Dermis blood vessel endothelial cell (primary cell): ENCODE measurements at places on chromosomes 1 and 21. TPM values are rescaled to one million over a fixed set of nuclear protein-coding genes. Genes with fewer than 3 reads are reported as not detected.

- DNase-seq, result no peak
These were observed 24.2 kb upstream of the NPL start for GRCh38 chr1:182765391-182765790.

GRCh38 chr21:45583831-45584509, 41.7 kb upstream of the SLC19A1 start:
- no peak for DNase-seq

GRCh38 chr1:215292932-215293331, 210.4 kb downstream of the KCNK2 start:
- no peak for DNase-seq

DNA sequence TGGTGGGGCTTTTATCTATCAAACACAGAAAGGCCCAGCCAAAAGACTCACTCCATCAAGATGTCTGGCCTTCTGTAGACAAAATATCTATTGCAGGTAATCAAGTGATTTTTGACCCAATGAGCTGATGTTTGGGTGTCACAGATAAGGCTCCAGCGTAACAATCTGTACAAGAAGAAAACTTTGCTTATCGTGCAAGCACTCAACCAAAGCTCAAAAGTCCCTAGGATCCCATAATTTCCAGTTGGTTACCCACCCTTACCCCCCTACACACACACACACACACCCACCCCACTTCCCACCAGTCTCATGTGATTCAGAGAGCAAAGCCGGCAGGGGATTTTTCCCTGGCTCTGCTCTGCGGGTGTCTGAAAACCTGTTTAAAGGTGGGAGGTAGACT, 5.8 kb downstream of the ITPKB start:
- no peak for DNase-seq

DNA sequence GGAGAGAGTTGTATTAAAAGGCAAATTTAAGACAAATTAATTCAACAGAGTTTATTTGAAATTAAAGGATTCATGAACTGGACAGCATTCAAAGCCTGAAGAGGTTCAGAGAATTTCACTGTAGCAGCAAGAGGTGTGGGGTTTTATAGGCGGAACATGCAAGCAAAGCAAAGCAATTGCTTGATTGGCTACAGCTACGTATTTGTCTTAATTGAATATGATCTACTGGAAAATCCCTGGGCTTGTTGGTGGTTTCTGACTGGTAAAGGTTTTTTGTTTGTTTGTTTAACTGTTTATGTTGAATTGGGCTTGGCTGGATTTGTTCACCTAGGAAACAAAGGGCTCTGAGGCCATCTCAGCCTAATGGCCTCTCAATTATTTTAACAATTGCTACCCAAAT, 61.5 kb downstream of the KCNK1 start:
- DNase-seq, result no peak

DNA sequence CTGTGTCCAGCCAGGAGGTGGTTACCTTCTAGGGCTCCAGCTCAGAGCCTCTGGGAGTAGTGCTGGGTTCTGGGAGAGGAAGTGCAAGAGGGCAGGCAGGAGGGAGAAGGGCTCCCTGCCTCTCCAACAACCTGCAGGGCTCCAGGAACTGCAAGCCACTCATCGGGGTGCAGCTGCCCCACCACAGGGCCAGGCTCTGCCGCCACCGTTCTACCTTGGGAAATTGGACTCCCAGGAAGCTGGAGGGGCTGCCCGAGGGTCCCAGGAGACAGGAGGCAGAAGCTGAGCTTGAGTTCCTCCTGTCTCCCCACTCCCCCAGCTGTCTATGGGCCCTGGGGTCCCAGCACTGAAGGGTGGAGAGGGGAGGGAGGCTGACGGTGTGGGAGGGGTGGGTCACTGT, 7.4 kb upstream of the PRDM16 start:
- DNase-seq, result no peak

GRCh38 chr1:113233441-113233840, 156.9 kb upstream of the MAGI3 start:
- DNase-seq, result no peak

DNA sequence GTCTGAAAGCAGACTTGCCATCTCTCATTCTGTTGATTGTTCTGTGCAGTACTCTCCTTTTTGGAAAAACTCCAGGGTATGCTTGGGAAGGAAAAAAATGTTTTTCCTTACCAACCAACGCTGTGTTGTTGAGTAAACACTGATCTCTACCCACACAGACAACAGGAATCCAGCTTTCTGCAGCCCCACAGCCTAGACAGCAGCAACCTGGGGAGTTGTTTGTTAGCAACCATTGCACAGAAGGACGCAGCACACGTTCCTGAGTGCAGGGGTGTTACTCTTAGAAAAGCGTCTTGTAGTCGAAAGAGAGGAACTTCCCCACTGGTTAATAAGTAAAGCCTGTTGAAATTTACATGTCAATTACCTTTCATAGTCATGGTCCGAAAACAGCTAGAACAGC, 56.6 kb downstream of the SMYD2 start:
- peak; percentile 54 for DNase-seq

DNA sequence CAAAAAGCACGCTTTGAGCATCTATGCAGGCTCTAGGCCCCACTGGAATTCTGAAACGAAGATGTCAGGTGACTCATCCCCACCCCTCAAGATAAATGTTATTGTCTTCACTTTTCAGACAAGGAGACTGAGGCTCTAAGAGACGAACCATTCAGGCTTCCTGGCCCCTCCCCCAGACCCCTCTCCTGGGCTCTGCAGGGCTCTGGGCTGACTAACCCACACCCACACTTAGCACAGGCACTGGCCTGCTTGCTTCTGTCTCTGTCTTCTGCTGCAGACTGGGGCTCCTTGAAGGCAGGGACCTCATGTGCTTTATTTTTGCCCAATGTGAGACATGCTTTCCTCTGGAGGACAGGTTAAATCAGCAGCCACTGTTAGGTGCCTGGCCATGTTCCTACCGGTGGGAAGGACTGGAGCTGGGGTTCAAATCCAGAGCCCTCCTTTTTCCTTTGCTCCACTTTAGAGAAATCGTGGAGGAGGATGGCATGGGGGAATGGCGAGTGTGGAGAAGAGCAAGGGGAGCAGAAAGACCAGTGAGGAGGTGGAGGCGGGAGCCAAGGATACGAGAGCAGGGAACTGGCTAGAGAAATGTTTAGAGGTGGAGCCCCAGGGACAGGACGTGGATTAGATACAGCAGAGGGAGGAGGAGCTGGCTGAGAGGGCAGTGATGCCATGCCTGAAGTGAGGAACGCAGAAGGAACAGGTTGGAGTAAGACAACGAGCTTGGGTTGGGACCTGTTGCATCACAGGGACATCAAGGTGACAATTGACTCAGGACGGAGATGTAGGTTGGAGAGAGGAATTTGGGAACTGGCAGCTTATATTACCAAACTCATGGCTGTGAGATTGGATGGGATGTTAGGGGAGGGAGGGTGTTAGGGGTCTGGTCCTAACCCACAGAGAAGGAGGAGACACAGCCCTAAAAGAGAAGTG, 1.7 kb downstream of the TMEM125 start:
- no peak for DNase-seq

GRCh38 chr1:41566274-41566885, 81.9 kb upstream of the EDN2 start:
- DNase-seq, result no peak

- DNase-seq, result no peak
These were observed 87.1 kb upstream of the BCL10 start for GRCh38 chr1:85363521-85363920.

DNA sequence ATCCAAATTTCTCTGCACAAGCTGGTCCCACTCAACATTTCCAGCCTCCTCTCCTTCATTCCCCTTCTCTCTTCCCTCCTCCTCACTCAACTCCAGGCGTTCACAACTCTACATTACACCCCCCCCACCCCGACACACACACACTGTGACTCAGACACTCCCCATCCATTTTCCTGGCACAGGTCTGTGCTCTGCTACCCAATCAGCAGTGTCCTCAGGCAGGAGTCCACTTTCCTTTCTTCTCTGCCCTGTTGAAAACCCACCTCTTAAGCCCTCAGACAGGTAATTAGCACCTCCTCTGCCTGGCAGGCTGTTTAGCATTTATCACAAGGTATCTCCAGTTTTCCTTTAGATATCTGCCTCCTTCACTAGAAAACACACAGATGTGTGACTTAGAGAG, 8.8 kb upstream of the LMX1A start:
- no peak for DNase-seq

- DNase-seq, result no peak
These were observed 290.2 kb downstream of the SMYD3 start for GRCh38 chr1:246216906-246217305.

DNA sequence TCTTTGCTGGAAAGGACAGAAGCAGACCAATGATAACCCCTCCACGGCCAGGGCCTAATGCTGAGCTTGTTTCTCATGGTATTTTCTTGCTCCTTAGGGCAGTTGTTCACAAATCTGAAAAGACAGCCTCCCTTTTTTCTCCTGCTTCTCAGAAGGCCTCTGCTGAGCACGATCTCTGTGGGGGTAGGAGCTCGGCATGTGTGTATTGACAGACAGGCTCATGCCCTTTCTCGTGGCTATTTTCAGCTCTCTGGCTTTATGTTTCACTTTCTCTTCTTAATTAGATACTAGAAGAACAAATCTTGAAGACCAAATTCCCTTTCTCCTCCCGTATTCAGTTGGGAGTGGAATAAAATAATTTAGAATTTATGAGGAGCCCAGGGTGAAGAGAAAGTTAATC, 768 bp upstream of the RIIAD1 start:
- no peak for DNase-seq

DNA sequence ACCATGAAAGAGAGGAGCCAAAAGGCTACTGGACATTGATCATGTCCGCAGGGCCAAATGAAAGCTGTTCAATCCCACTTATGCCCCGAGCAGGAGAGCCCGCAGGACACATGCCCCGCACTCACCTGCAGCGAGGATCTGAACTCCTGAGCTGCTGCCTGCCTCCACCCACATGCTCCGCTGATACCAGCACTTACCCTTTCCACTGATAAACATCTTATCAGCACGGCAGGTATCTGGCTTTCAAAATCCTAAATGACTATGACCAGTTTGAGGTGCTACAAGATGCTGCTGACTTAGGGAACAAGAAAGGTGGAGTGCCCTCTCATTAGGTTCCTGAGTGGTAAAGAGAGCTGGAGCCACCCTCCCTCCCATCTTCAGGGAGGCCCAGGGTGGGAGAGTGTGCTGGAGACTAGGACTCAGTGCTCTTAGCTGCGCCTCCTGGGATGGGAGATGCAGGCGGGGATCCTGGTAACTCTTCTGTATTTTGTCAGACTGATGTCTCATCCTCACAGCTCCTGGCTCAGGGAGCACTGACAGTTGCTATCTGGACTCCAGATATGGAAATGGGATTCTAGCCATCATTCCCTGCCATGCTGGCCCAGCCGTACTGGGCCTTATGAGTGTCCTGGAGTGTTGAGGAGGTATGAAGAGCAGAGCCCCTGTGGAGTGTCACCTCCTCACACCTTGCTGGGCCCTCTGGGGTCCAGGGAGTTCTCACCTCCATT, 86.4 kb upstream of the F3 start:
- no peak for DNase-seq

DNA sequence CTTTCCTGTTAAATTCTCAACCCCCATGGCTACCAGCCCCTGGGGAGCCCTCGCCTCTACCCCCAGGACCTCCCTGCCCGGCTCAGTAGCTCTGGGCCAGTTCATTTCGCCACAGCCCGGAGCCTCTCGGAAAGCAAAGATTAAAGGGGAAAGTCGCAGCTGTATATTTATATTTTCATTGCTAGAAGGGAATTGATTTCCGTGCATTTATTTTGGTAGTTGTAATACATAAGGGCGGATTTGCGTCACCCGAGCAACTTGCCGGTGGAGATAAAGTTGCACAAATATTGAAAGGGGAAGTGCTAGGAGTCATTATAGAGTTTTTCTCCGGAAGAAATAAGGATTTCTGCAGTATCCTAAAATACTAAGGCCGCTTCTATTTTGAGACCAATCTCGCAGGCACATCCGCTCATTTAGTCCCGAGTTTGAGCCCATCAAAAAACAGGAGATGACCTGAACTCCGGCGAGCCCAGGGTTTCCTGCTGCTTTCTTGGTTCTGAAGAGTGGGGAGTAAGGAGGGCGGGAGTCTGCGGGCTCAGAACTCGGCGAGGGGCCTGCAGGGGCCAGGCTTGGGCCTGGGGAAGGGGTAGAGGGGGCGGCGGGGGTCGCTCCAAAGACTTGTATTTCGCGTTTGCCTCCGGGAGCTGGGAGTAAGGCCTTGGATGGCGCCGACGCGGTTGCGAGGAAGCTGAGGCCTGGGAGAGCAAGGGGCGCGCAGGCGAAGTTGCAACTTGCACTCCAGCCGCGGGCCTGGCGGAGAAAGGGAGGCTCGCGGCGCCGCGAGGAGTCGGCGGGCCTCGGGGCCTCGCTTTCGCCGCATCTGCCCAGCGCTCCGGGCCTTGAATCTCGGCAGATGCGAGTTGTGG, 2.5 kb upstream of the HLX start:
- peak; percentile 96 for DNase-seq

GRCh38 chr1:16608838-16609560, 4.4 kb downstream of the NBPF1 start:
- DNase-seq, result no peak

- DNase-seq, result no peak
These were observed 70.3 kb downstream of the RAP1GAP start for GRCh38 chr1:21598904-21599303.

DNA sequence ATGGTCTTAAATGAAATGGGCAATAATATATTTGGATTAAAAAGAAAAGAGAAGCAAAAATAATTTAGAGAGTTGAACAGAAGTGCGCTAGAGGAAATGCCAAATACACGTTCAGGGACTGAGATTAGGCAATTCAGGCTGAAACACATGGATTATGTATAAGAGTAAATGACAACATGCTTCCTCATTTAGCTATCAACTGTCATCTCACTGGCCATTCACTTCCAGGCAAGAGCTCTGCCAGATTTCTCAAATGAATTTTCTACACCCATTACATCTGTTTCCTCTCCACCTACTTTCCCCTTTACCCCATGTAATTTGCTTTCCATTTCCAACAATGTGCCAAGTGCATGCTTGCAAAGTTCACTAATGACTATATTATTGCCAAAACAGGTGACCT, 582.4 kb downstream of the LTN1 start:
- DNase-seq, result peak; percentile 16

DNA sequence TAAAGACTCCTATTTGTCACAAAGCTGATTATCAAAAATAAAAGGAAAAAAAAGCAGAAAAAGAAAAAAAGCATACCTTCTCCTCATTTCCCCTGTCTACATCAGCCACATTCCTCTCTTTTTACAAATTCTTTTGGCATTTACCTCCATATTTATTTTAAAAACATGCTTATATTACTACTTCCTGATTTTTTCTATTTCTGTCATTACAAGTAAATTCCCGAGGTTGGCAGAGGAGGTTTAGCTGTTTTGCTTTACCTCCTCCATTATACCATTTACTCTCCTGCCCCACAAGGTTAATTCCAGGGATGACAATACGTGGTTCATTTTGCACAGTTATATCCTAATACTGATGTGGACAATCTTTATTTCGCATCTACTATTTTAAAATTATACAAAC, 26.3 kb upstream of the CD34 start:
- DNase-seq, result peak; percentile 34

GRCh38 chr1:67143966-67144365, 9.2 kb upstream of the C1orf141 start:
- no peak for DNase-seq

The LAPTM5 gene
- 23.1 and 39.9 TPM in 2 replicates for total RNA-seq

The LEMD1 gene
- total RNA-seq, result not detected in 2 replicates

The PRELP gene
- not detected in 2 replicates for total RNA-seq

The PTCH2 gene
- under 0.01 and 0.05 TPM in 2 replicates for total RNA-seq

The SELL gene
- total RNA-seq, result 0.34 and 1.6 TPM in 2 replicates

The TDRD10 gene
- 5.3 and 6.0 TPM in 2 replicates for total RNA-seq

The PPFIA4 gene
- 0.14 and 0.17 TPM in 2 replicates for total RNA-seq

The TRABD2B gene
- under 0.01 TPM in 1 of 2 replicates, not detected in the other for total RNA-seq

The ZNF670 gene
- total RNA-seq, result 7.0 and 10.4 TPM in 2 replicates

The KRTAP7-1 gene
- total RNA-seq, result not detected in 2 replicates

The LRRC42 gene
- total RNA-seq, result 23.6 and 28.2 TPM in 2 replicates

The SDHC gene
- 20.1 and 34.2 TPM in 2 replicates for total RNA-seq

The PINK1 gene
- total RNA-seq, result 67.1 and 106 TPM in 2 replicates

The TNFRSF8 gene
- 0.33 and 0.34 TPM in 2 replicates for total RNA-seq
